Smooth muscle cell of trachea (primary cell): ENCODE measurements at places on chromosomes 7 and 10. TPM values are rescaled to one million over a fixed set of nuclear protein-coding genes. Genes with fewer than 3 reads are reported as not detected.

Gene RPEL1
- under 0.01 and 0.15 TPM in 2 replicates for total RNA-seq

Gene TCAF2
- 2.6 and 5.2 TPM in 2 replicates for total RNA-seq

Gene GRM8
- not detected in 2 replicates for total RNA-seq

Gene NKX2-3
- total RNA-seq: not detected in 2 replicates

Gene SH2D4B
- total RNA-seq: not detected in 2 replicates

Gene UPK3BL2
- 0.99 and 1.9 TPM in 2 replicates for total RNA-seq

Gene PHKG1
- 0.99 and 1.6 TPM in 2 replicates for total RNA-seq

Gene KNDC1
- 0.73 and 2.3 TPM in 2 replicates for total RNA-seq

Gene PTF1A
- total RNA-seq: not detected in 2 replicates

Gene FOXI2
- total RNA-seq: not detected in 2 replicates

Gene MSMB
- not detected in 2 replicates for total RNA-seq

Gene FEZF1
- not detected in 2 replicates for total RNA-seq

Gene TRIM50
- total RNA-seq: not detected in 2 replicates

Gene OGDH
- 79.6 and 110 TPM in 2 replicates for total RNA-seq

Gene MOGAT3
- not detected in 2 replicates for total RNA-seq

Gene PSD
- total RNA-seq: 0.73 and 20.2 TPM in 2 replicates

Gene TAC1
- not detected in 2 replicates for total RNA-seq

Gene DIP2C
- total RNA-seq: 17.0 and 21.8 TPM in 2 replicates

Gene SPDYE1
- total RNA-seq: not detected in 2 replicates

Gene MSS51
- 1.8 and 2.5 TPM in 2 replicates for total RNA-seq

Gene SPAM1
- not detected in 2 replicates for total RNA-seq
